NCI-H1092 treated with DMSO at 0.1 percent for 48 hours (cell line): ENCODE measurements at places on chromosomes 3 and 15.

GRCh38 chr3:189467451-189467850 is 163.7 kb upstream of the TP63 start:
- no peak for DNase-seq

GRCh38 chr3:126817781-126818180 is 113.7 kb downstream of the CHCHD6 start:
- no peak for DNase-seq

- DNase-seq, result no peak
Measured at GRCh38 chr15:90820481-90820880, 47.9 kb upstream of the FURIN start.

GRCh38 chr3:15941958-15942357 is 144.2 kb upstream of the ANKRD28 start:
- DNase-seq, result no peak

DNA sequence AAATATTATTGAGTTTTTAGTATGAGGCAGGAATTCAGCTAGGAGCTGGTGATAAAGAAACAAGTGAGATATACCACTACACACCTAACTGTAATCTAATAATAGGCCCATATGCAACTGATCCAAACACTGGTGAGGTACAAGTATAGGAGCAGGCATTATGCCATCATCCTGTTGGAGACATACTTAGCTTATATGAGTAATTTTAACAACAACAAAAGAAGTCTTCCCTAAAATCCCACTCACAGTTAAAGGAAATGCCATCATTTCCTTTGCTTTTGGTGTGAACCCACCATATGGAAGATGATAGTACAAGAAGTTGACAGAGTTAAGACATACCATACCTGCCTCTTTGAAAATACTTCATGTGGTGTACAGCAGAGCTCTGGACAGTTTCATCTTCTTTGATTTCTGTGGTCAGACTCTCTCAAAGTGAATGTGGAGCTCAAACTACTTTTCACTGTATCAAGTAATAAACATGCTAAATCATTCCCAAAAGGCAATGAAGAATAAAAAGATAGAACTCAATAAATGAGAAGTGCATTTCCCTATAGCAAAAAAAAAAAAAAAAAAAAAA is 85.5 kb downstream of the CD200R1L start:
- no peak for DNase-seq

- no peak for DNase-seq
Measured at GRCh38 chr3:52782412-52783210, 5.2 kb downstream of the ITIH1 start.

DNA sequence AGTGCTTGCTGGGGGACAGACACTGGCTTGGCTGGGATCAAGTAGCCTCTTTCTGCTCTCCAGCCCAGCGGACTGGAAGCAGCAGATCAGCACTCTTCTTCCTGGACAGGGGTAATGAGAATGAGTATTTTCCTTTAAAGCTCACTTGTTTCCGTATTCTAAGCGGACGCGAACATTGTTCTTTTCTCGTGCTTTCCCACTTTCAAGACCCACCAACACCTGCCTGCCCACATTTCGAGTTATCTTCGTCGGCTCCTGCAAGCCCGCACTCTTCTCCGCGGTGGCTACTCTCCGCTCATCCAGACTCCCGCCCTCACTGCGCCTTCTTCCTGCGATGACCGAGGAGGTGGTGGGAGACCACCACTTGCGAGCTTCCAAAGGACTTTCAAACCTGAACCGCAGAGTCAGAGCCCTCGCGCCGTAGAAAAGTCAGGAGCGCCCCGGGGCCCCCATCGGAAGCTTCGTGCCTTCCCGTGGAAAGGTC is 1.6 kb upstream of the PPM1L start:
- peak; percentile 67 for DNase-seq

- no peak for DNase-seq
Measured at GRCh38 chr3:164460851-164461250, 617.4 kb downstream of the SI start.

DNA sequence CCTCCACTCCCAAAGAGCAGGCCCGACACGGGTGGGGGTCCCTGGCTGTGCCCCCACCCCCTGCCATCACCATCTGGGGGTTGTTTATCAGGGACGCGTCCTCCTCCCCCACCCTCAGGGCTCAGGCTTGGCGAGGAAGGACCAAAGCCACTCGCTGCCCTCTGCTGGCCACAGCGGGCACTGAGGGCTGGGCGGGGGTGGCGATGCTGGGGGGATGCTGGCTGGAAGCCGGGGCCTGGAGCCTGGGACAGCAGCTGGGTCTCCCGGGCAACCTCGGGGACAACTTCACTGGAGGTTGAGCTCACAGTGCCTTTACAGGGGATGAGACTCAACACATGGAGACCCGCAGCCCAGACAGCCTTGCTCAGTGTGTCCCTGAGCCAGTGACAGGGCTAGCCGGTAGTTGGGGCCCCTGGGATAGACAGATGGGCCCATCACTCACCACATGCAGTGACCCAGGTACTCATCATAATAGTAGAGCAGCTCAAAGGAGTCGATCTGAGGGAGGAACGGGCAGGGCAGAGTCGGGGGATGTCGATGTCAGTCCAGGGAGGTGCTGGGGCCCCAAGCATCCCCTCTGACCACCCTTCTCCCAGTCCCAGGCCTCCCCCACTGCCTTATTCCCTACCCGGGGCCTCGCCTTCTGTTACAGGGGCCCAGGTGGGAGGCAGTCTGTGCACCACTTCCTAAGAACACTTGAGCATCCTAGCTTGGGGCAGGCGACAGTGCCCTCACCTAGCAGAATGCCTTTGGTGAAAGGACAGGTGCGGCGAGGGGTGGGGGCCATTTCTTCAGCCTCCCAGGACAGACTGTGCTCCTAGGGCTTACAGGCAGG is 5.9 kb upstream of the CALML4 start:
- peak; percentile 5 for DNase-seq

GRCh38 chr3:183823963-183824362 is 1.4 kb downstream of the MAP6D1 start:
- DNase-seq, result peak; percentile 10

DNA sequence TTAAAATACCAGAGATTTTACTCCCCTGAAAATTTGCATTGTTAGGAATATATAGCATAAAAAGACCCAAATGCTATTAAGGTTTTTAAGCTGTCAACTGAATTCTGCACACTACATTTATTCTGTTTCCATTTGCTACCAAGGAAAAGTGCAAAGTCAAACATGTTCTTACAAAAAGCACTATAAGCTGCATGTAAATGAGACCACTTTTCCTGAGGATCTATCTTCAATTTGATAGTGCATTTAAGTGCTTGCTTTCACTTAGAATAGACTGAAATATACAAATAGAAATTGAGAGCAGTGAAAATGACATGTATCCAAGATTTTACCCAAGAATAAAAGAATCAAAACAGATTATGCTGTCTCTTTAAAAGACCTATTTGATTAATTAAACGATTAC is 1216.2 kb downstream of the ROBO2 start:
- no peak for DNase-seq

- DNase-seq, result peak; percentile 46
Measured at GRCh38 chr3:138923531-138923994, 23.4 kb downstream of the FOXL2 start.

DNA sequence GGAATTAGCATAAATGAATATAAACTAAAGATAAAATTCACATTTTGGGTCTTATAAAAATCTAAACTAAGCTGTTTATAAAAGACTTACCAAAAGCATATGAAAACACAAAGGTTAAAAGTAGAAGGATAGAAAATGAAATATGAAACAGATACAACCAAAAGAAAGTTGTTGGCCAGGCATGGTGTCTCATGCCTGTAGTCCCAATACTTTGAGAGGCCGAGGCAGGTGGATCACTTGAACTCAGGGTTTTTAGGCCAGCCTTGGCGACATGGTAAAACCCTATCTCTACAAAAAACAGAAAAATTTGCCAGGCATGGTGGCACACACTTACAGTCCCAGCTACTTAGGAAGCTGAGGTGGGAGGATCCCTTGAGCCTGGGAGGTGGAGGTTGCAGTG is 51.0 kb downstream of the CPA3 start:
- no peak for DNase-seq

DNA sequence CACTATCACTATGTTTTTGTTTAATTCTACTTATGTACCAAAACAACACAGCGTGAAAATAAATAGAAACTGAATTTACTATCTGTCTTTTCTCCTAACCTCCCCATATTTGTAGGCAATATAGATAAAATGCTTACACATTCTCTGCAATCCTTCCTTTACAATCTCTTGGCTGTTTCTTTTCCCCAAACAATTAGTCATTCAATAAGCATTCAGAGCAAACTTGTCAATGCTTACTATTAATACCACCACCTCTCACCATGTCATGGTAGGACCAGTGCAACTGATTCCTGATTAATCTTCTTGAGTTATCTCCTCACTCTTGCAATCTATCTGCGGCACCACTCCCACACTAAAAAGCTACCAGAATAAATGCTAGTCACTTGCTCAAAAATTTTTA is 74.0 kb upstream of the TTBK2 start:
- no peak for DNase-seq

GRCh38 chr3:142027735-142028134 is 121.6 kb downstream of the TFDP2 start:
- peak; percentile 8 for DNase-seq

GRCh38 chr3:74045000-74045399 is 420.3 kb upstream of the PDZRN3 start:
- no peak for DNase-seq
